ENCODE measurements at places on chromosomes 6 and 20.

DNA sequence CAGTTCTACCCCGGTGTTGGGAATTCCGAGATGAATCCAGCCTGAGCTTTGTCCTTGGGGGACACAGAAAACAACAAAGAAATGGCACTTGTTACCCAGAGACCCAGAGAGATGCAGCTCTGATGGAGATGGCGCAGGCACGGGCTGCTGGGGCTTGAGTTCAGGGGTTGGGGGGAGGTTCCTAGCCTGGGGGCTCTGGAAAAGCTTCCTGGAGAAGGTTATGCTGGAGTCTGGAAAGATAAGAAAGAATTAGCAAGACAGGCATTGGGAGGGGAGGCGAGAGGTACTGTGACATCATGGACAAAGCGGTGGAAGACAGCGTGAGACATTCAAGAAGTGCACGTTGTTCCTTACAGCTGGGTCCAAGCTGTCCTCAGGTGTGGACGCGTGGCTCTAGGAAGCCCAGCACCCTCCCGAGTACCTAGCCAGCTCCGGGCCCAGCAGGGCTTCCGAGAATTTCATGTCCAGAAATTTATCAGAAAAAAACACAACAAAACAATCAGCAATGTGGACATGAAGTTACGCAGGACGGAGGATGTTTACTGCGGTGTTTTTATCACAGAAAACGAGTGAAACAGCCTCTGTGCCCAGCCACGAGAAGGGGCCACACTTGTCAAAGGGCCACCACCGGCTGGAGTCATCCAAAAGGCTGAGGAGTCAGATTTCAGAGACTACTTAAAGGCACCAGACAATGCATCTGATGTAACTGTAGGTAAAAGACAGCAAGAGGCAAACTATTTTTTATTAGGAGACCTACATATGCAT lies 39.5 kb downstream of the C20orf203 start:
- DNase-seq = no peak

- DNase-seq = no peak
These were observed 395.0 kb downstream of the SMOC2 start for GRCh38 chr6:168835991-168836390.

- no peak for DNase-seq
These were observed 62.4 kb downstream of the DST start for GRCh38 chr6:56580271-56580670.

DNA sequence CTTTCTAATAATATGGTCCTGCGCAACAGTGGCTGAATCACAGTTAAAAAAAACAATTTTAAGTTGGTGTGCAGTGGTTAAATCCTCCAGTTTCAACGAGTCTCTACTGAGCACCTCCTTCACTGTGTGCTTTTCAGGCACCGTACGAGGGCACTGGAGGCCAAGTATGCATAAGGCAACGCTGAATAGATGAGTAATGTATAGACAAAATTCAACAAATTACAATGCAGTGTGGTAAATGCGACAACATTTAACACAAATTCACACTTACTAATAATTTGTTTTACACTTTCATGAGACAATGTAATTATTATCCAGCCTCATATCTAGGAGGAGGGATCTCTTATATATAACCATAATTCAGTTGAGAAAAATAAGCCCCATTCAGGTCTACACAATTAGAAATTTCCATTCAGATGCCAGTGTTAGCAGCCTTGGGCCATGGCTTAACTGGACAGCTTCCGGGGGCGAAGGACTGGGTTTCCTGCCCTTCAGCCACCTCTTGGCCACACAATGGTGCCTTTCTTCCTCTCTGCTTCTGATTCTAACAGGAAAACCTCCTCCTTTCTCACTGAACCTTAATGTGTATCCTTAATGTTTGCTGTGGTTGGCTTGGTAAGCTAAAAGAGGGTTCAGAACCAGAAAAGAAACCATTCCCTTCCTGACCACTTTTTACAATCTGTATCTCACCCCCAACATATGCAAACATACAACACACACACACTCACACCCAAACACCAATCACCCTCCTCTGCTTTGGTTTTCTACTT lies 51.9 kb downstream of the B4GALT5 start:
- no peak for DNase-seq

DNA sequence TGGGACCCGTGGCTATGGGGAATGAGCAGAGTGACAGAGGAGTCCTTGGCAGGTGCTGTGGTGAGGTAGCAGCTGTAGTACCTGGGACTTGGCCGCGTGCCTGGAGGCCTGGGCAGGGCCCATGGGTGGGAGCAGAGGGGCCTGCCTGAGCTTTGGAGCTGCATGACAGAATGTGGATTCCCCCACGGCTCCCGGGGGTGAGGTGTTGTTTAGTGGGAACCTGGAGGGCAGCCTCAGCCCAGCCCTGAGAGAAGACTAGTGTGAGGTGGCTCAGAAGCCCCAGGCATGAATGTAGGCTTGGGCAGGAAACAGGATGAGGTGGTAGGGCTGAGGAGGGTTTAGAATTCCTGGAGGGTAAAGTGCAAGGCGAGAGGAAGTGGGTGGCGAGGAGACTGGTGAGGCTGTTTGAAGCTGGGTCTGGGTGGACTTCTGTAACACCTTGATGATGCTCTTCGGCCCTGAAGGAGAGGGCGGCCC lies 86.5 kb upstream of the SCP2D1 start:
- DNase-seq = no peak

DNA sequence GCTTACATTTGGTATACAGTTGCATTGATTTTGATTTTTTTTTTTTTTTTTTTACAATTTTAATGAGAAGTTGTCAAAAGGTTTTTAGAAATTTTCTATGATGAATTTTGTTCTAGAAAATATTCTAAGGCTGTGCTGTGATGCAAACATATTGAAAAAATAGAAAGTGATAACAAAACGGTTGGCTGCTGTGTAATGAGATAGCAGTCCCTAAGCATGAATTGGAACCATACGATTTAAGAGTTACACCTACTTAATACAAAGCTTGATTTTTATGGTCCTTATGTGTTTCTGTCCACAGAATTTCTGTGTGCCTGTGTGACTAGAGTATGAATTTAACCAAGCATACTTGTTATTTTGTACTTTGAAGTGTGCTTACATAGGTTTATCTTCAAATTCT lies 12.1 kb downstream of the HIVEP1 start:
- DNase-seq = no peak

All from brain pericyte (primary cell).